ENCODE measurements at places on chromosomes 3 and 15.

GRCh38 chr3:25910997-25911396, 121.1 kb downstream of the OXSM start:
- no peak for DNase-seq

DNA sequence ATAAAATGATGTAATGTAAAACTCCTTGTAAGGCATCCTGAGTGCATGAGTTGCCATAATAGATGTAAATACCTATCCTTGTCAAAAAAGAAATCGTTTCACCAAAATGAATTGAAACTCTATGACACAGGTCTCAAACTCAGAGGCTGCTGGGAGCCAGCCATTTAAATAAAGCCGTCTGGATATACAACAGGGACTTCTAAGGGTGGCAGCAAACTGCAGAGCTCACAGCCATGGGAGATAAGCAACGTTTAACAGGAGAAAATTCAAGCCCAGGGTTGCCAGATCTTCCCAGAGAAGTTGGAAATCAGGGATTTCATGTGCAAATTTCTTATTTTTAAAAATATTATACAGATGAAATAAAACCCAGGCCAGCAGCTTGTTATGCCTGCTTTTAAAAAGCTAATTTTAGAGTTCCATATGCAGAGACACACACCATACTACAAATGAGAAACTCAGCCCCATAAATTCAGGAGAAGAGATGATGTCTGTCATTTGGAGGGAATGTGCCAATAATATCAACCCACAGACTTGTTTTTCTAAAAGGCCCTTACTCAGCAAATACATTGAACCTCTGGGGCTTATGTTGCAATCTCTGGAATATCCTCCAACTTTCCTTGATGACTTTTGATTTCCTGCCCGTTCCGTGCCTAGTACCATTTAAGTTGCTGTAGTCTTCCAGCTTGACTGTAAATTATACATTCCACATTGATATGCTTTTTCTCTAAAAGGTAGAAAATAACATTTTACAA, 75.6 kb downstream of the AQP9 start:
- DNase-seq = no peak

DNA sequence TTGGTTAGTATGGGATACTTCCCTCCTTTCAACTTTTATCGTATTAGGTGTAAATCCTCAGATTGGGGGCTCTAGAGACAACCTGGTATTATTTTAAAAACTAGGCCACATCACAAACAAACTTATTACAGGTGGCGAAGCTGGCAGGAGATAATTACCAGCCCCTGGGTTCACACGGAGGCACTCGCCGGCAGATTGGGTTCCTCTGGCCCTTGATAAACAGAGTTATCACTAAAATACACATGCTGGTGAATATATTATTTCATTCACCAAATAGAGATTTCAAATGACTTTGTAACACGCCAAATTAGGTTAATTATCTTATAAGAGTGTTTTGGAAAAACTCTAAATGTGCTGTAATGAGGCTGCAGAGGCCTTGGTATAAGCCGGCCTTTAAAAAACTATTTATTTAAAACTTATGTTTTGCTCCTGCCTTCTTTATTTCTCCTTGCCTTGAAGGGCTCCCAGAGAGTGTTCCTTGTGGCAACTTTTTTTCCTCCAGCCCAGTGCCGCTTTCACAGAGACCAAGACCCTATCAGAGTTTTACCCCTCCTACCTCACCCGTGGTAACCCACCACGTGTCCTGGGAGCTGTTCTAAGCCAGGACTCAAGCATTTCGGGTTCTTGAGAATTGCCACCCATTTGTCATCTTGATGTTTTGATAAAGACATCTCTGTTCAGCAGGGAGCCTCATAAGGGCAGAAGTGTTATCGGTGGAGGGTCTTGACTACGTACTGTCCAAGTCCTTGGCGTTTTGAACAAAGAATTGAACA, 468.6 kb upstream of the CFAP20DC start:
- no peak for DNase-seq

- no peak for DNase-seq
Observed at GRCh38 chr3:72444656-72445223, 403.5 kb downstream of the SHQ1 start.

DNA sequence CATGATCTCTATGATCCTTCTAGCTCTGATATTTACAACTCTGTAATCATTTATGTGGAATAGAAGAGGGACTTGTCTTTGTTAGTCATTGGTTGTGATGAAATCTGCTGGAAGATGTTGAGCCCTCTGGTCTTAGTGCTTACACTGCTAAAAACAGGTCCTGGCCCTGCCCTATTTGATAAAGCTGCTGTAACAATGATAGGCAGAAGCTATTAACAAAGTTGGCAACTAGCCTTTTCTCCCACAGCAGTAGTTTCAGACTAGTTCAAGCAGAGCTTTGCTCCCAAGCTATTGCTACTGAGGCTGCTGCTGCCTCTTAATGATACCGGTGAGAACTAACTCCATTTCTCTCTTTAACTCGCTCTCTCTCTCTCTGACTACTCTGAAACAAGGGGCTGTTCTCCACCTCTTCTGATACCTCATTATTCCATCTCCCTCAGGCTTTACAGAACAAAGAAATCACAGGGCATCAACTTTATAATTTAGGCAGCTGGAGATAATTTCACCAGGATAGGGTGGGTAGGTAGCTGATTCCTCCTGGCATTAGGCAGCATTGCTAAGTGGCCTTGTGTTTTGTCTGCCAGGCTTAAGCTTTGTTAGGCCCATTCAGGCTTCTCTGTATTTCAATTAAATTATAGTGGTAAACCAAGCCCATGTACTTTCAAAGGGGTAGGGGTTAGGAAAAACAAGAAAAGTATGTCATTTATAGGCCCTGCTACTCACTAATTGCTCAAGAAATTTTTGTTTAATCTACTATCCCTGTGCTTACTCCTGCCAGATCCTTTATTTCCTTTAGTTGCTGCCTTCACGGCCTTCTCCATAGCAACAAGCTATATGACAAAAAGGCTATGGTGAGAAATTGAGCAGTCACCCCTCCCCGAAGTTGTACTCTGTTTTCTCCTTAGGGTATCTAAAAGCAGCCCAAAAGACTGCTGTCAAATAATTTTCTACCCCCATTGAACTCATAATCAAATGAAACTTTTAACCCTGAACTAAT, 139.6 kb downstream of the RBPMS2 start:
- no peak for DNase-seq

GRCh38 chr15:53862386-53862785, 102.9 kb upstream of the WDR72 start:
- DNase-seq = no peak

GRCh38 chr3:49930922-49931321, 1.3 kb upstream of the MON1A start:
- DNase-seq = no peak

- no peak for DNase-seq
Observed at GRCh38 chr15:91940496-91941381, 87.2 kb downstream of the SLCO3A1 start.

- no peak for DNase-seq
Observed at GRCh38 chr3:49454898-49455681, 15.0 kb upstream of the DAG1 start.

- DNase-seq = no peak
Observed at GRCh38 chr15:57816599-57816998, 110.1 kb downstream of the POLR2M start.

GRCh38 chr3:129123314-129124060, 1.9 kb upstream of the RAB43 start:
- no peak for DNase-seq

DNA sequence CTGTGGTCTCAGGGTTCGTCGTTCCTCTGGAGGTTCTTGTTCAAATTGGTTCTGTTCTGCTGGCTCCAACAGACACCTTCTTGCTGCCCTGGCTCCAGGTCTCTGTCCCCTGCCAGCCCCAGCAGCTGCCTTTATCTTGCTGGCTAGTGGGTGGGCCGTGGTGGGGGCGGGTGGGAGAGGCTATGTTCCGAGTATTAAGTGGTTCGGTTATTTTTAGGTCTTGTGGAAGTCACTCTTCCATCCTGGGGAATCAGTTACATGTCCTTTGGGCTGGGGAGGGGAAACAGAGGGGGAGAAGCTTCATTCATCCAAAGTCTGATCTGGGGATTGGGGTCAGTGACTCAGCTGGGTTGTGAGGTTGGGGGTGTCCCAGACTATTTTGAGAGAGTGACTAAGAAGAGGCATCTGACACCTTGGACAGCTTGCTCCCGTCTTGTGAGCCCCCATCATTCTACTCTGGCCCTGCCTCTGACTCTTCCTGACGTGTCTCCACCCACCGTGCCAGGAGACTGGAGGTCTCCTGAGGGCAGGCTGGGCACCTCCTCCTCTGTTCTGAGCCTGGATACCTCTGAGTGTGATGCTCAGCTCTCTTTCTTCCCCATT, at the start of gene XIRP1:
Gene XIRP1 (minus strand): TSS at position 106 of the 603 bp plus-strand sequence. CDS start 3,150 bp downstream, outside the sequence.
- no peak for DNase-seq

DNA sequence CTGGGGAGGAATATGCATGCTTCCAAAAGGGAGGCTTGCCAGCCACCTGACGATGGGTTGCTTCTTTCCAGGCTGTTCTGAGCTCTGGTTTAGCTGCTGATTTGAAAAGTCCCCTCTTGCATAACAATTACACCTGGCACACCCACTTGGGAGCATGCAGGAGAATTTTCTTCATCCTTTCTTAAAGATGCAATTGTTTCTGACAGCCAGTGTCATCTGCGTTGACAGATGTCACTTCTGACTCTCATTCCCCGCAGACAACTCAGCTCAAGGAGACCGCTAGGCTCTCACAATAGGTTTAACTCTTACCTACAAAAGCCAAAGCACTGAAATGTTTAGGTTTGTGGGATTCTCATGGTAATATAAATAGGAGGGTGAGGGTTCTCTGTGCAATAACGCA, 185.6 kb upstream of the SYNPR start:
- no peak for DNase-seq

DNA sequence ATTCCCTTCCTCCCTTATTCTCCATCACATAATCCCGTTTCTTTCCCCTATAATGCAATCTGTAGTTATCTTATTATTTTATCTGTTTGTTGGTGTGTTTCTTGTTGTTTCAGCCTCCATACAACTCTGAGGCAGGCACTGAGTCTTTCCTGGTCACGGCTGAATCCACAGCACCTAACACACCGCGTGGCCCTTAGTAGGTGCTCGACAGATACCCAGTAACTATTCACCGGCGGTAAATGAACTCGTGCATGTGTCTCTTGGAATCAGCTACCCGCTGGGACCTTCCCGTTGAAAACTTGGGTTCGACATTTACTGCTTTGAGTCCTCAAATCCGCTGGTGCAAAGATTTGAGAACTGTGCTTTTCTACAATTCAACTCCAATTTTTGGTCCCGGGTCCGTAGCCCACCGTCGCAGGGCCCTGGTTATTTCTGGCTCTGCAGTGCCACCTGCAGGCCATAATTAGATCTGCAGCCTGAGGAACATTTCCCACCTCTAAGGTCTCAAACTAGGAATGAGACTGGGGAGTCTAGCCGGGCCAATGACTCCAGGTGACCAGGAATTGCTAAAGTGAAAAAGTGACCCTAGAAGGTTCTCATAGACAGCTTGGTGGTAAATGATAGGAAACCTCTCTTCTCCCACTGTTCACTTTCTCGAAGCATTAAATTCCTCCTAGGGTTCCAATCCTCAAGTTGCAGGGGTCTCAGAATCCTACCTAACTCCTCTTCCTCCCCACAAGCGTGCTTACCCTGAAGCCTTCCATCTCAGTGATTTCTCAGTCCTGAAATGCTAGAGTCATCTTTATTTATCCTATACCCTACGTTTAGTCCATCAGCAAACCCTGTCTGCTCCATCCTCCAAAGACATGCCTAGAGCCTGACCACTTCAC, 40.0 kb upstream of the TRH start:
- DNase-seq = peak; percentile 15

DNA sequence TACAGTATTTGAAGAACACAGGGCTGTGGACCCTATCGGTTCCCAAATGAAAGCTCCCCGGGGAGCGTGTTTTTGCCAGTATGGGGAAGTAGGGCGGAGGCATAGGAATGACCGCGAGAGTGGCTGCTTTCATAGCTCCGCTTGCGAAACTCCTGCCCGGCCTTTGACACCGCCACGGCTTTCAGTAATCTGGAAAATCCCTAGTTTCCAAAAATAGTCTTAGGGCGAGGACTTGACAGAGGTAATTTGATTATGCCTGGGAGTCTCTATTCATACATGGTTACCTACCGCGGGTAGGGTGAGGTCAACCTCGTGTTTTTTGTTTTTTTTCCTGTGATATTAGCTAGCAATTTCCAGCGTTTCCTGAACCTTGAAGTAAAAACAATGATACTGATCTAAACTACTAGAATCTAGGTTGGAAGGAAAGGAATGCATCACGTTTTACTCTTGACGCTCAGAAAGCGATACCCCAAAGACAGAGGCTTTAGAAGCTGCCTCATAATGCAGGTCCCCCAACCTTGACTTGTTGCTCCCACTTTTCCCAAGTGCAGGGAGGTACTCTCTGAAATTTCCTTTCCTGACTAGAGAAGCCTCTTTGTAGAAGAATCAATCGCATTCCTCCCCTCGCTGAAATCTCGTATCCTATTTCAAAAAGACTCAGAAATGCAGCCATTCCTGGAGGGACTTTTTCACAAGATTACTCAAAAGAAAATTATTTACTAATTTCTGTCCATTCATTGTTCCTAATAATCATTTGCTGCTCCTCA, 894 bp upstream of the CCNL1 start:
- peak; percentile 65 for DNase-seq

GRCh38 chr3:172614340-172615274, 91.4 kb upstream of the TNFSF10 start:
- DNase-seq = no peak

DNA sequence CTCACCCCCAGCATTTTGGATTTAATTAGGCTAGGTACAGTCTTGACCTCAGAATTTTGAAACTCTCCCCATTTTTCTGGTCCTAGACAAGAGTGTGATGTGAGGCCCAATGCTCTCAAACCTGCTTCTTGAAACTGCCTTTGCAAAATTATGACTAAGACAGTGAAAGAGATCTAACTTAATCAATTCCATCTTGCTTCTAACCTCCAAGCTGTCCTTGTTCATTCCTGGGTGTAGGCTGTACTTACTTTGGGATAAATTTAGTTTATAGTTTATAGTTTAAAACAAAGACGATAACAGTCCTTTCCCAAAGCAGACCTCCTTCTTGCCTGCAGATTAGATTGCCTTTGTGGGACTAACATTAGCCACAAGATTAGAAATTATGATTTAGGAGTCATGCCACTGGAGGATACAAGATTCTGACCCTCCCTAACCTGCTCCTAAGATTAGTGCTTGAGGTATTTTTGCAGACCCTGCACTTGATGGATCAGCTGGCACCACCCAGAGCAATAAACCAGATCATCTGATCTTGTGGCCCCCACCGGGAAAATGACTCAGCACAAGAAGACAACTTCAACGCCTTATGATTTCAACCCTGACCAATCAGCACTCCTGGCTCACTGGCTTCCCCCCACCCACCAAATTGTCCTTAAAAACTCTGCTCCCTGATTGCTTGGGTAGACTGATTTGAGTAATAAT, 59.6 kb downstream of the CD200R1L start:
- no peak for DNase-seq

GRCh38 chr3:33941804-33942203, 143.4 kb downstream of the PDCD6IP start:
- no peak for DNase-seq

Measured in NCI-H446 (cell line).